NCI-H187 (cell line): ENCODE measurements at places on chromosomes 13 and 19.

DNA sequence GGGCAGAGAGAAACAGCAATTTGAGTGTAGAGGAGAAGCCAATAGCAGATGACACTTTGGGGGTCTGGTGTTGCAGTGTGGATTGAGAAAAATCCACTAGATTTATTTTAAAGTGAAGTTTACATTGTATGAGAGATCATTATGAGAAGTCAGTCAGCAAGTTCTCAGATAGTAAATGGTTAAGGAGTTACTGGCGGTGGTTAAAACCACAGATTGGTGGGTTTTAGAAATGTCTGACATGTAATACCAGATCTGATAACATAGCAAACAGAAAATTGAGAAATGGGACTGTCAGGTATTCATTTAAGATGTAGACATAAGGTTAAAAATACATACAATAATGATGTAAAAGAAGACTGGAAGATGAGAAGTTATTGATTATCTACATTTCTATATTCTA, 7.2 kb downstream of the ABHD13 start:
- no peak for DNase-seq

DNA sequence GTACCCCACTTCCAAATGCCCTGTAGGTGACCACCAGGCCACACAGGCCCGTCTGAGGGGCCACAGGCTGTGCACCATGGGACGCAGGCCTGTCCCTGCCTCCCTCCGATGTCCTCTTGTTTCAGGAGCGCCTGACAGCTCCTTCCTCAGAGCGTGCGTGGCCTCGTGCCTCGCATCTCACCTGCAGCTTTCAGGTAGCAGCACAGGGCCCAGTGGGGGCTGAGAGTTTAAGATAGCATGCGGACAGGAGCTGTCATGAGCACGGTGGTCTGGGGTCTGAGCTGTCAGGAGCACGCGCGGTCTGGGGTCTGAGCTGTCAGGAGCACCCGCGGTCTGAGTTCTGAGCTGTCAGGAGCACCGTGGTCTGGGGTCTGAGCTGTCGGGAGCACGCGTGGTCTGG, 40.1 kb downstream of the GAS6 start:
- DNase-seq = no peak

GRCh38 chr13:79393564-79394249, 12.3 kb downstream of the RBM26 start:
- DNase-seq = peak; percentile 91

- DNase-seq = no peak
Measured at GRCh38 chr13:87684850-87685742, 13.9 kb downstream of the SLITRK5 start.

DNA sequence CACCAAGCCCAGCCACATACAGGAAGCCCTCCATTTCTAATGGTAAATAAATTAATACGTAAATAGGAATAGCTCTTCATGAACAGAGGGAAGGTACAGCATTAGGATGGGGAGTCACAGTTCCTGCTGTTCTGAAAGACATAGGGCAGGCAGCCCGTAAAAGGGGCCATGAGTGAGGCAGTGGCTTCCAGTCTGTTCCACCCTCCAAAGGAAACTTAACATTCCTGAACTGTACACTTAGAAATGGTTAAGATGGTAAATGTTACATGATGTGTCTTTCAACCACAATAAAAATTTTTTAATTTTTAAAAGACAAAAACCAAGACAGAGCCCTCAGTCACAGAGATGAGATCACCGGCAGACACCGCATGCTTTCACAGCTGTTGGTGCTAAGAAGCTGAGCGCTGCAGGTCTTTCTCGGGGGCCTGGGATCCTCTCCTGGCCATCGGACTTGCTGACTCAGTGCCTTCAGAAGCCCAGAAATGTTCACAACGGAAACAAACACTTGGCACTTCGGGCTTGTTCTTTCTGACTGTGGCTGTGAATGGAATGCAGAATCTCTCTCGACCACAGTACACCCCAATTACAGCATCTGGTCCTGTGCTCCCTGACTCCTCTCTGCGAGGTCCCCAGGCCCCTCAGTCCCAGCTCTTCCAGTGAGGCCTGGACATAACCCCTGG, 36.4 kb downstream of the EPS15L1 start:
- DNase-seq = no peak

- DNase-seq = no peak
Measured at GRCh38 chr13:36910545-36910944, 9.5 kb downstream of the SMAD9 start.

DNA sequence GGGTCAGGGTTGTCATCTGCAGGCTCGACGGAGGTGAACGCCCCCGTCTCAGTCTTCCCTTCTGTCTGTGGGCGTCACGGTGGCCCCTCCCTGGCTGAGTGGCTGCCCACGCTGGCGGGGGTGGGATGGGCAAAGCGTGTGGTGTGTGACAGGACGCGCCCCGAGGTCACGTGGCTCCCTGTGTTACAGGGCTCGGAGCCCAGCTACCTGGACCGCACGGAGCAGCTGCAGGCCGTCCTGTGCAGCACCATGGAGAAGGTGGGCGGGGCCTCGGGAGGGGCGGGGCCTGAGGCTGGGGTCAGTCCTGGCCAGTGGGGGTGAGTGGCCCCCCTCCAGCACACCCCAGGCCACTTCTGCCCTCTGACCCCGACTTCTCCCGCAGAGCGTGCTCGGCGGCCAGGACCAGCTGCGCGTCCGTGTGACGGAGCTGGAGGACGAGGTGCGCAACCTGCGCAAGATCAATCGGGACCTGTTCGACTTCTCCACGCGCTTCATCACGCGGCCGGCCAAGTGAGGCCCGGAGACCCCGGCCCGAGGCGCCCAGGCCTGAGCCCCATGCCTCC, 6.3 kb upstream of the GRIN3B start:
- DNase-seq = no peak

GRCh38 chr19:4258181-4258580, 11.3 kb downstream of the YJU2 start:
- DNase-seq = no peak

DNA sequence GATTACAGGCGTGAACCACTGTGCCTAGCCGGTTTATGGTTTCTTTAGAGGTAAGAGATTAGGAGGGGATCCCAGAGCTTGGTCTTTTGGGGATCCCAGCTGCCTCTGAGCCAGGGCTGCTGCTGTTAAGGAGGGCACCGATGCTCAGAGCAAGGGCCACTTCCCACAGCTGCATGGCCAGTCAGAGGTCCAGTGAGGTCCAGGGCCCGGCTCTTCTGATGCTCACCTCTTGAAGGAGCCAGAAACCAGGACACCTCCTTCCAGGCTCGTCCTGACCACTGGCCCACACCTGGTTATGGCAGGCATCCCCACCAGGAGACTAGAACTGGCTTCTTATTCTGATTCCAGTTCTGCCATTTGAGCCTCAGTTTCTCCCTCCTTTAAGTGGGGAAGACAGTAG, 149.0 kb downstream of the TEX29 start:
- no peak for DNase-seq

DNA sequence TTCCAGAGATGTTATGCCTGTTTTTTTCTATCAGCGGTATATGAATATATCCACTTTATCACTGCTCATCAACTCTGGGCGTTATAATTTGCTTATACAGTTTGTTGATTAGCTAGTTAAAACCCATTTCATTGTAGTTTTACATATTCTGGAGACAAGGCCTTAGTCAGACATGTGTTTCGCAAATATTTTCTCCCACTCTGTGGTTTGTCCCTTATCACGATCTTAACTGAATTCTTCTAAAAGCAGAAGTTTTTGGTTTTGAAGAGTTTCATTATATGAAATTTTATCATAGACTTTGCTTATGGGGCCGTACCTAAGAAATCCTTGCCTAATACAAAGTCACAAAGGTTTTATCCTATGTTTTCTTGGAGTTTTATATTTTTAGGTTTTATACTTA, 84.6 kb downstream of the FRY start:
- DNase-seq = no peak

DNA sequence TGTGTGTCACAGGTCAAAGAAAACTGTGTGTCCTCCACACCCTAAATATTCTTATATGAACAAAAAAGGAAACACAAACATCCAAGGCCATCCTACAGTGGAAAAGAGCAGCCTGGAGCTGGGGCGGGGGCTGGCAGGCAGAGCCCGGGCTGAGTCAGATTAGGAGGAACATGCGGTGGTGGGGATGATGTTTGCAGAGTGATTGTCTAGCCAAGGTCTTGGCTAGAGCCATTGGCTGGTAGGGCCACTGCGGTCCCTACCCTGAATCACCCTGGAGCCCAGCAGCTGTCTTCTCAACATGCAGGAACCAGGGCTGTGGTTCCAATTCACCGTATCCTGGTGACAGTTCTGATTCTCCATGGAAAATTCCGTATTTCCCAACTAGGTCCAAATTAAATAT, 439.5 kb downstream of the FGF9 start:
- DNase-seq = no peak

DNA sequence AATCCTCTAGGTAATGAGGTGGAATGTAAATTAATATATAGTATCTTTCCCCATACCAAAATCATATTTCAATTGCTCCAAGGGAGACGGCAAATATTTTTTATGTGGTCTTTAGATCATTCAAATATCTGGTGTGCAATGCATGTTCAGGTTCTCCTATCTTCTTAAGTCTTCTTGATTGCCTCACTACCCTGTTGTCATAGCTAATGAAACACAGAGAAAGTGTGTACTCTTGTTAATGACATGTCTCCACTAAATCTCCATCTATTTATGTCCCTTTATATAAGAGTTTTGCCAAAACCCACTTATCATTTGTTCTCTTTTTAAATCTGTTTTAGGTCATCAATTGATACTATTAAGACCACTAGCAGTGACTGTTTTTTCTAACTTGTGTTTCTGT, 6.6 kb downstream of the STARD13 start:
- DNase-seq = no peak

DNA sequence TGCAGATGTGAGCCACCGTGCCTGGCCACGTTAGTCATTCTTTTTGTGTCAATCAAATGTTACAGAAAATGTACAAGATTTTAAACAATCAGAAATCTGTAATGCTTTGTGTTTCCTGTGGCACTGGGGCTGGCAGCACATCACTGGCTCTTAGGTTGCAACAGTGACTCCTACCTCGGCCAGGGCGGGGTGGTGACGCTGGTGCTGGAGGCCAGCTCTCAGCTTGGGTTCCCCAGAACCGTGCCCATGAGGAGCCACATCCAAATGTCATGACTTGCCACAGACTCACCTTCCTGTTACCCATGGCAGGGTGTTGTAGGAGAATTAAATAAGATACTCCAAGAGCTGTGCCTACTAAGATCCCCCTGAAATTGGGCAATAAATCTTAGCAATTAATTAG, 161.7 kb downstream of the TEX29 start:
- DNase-seq = no peak

DNA sequence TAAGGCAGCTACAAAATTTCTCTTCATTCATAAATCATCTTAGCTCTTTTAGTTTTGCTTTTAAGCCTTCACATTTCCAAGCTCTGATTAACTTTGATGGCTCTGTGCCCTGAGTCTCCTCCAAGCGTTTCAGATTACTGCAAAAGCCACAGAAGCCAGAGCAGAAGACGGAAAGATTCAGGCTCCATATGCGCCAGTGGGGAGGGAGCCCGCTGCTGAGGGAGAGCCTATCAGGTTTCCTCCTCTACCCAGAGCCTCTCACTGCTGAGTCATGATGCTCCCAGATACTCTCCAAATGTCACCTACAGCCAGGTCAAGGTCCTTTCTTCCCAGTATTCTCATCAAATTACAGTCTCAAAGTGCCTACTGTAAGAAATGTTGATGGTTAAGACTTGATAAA, 193.6 kb downstream of the RAP2A start:
- peak; percentile 54 for DNase-seq

DNA sequence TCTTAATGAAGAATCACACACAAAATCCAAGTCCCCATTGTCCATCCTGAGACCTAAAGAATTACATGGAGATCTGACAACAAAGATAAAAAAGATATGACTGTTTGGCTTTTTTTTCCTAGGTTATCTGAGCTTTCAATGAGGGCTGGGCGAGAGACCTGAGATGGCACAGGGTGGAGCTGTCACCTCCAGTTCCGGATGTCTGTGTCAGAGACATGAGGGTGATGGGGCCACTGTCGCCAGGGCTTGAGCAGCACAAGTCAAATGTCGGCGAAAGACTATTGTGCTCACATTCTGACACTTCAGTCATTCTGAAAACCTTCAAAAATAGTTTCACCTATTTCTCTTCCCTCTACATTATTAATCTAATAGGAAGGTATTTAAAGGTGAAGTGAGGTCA, 65.7 kb downstream of the SLC7A1 start:
- DNase-seq = no peak

DNA sequence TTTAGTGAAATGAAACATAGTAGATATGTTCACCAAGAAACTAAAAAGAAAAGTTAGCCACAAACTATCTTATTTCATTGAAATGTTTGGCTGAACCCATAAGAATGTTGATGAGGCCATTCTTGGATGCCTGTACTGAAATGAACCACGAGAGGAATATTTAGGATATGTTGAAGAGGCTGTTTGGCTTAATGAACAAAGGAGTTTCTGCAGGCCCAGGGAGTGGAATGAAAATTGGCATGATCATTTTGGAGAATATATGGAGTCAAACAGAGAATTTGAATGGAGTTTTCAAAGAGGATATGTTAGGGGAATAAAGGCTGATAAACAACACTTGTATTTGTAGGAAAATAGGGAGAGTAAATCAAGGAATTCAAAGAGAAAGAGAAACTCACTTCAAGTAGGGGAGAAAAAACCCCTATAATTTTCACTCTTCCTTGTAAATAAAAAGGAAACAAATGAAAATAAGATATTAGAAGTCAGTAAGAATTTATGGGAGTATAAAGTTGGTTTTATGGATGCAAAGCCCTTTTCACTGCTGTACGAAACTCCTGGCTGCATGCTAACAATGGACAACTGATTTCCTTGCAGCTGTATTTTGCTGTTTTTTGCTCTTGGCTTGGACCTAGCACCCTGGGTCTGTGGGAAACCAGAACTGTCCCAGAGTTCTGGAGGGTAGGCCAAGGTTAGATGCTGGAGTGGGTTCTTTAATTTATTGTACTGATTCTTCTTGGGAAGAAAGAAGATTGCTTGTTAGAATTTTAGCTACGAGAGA, 36.5 kb downstream of the KL start:
- DNase-seq = no peak

DNA sequence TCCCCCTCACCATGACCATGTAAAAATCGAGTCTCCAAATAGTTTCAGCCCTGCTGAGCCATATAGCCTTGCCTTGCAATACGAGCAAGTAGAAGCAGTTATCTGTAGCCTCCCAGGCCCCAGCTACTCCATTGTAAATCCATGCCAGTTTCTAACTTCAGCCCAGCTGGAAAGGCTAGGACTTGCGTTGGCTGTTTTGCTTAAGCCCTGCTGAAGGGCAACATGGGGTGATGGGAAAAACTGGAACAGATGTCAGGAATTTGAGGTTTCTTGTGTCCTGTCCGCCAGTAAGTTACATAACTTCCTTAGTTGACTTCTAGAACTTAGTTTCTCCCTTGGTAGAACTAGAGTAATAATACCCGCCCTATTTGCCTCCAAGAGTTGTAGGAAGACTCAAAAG, 216.0 kb upstream of the SERP2 start:
- no peak for DNase-seq
